ENCODE measurements at places on chromosomes 1 and 21. TPM values are rescaled to one million over a fixed set of nuclear protein-coding genes. Genes with fewer than 3 reads are reported as not detected.

The PEF1 gene
- polyA plus RNA-seq: 42.6 TPM

The FAM163A gene
- polyA plus RNA-seq: not detected

The SIPA1L2 gene
- polyA plus RNA-seq: 1.3 TPM

The UBIAD1 gene
- polyA plus RNA-seq: 9.8 TPM

The KIF26B gene
- not detected for polyA plus RNA-seq

The FAM151A gene
- polyA plus RNA-seq: not detected

The EFNA1 gene
- polyA plus RNA-seq: 0.10 TPM

The S100A7A gene
- not detected for polyA plus RNA-seq

The TSPEAR gene
- not detected for polyA plus RNA-seq

The KRTAP10-6 gene
- not detected for polyA plus RNA-seq

The PCSK9 gene
- polyA plus RNA-seq: not detected

The IFNLR1 gene
- polyA plus RNA-seq: 0.04 TPM

The AGO4 gene
- 46.9 TPM for polyA plus RNA-seq

The FNBP1L gene
- polyA plus RNA-seq: 0.28 TPM

The FALEC gene
- polyA plus RNA-seq: not detected

Data from CD14-positive monocyte (primary cell).